ENCODE measurements at places on chromosomes 2 and 18.

DNA sequence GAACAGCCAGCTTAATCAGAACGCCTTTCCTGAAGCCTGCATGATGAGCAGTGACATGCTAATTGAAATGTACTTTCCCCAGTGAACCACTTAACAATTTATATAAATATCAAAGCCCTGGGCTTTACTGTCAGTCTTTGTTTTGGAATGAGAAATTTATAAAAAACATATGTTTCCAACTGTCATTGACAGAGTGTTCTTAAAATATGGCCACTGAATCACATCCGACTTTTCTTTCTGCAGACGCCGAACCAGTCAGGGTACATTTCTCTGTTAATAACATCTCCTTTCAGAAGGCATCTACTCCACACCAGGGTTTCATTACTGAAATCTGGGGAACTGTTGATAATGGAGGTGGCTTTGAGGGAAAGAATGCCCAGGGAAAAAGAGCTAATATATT lies 343.7 kb downstream of the INSIG2 start:
- DNase-seq, result peak; percentile 71

- DNase-seq, result no peak
Measured at GRCh38 chr2:40169430-40169829, 282.5 kb downstream of the SLC8A1 start.

GRCh38 chr18:41347057-41347456 lies 608.0 kb upstream of the PIK3C3 start:
- DNase-seq, result peak; percentile 58

- no peak for DNase-seq
Measured at GRCh38 chr2:59077026-59077725, 836.1 kb upstream of the FANCL start.

DNA sequence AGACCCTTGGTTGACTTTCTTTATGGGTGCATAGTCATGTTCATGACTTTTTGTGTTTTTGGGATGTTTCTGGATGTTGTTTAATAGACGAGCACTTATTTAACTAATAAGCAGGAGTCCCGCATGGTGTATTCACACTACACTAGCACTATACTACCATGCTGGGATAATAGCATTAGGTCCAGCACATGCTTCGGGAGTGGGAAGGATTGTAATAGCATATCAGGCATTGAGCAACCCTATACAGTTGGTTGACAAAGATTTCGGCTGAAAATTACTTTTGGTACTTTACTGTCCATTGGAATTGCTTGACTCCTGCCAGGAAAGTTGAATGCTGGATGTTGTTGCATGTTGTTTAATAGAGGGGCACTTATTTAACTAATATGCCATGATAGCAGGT lies 2.8 kb downstream of the SH3RF3 start:
- no peak for DNase-seq

DNA sequence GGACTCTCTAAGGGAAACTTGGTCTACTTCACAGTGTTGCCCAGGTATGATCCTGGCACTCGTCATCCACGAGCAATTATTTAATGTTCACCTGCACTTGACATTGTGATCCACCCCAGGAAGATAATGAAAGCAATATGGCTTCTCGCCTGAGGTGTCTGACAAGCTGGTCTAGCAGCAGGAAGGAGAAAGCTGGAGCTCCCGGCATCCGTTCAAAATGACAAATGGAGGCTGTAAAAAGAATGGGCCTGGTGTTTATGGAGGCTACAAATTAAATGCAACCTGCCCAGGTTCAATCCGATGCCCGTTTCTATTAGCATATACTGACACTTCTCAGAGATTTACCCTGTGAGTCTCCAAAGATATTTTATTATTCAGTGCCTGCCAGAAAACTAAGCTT lies 317.6 kb downstream of the CTNNA2 start:
- no peak for DNase-seq

- peak; percentile 33 for DNase-seq
Measured at GRCh38 chr2:231530099-231531011, at the start of gene NMUR1. Gene NMUR1 (minus strand): TSS chr2:231530445. CDS start chr2:231530361, 84 bp downstream.

GRCh38 chr2:228774548-228774947 lies 496.5 kb downstream of the PID1 start:
- DNase-seq, result no peak

DNA sequence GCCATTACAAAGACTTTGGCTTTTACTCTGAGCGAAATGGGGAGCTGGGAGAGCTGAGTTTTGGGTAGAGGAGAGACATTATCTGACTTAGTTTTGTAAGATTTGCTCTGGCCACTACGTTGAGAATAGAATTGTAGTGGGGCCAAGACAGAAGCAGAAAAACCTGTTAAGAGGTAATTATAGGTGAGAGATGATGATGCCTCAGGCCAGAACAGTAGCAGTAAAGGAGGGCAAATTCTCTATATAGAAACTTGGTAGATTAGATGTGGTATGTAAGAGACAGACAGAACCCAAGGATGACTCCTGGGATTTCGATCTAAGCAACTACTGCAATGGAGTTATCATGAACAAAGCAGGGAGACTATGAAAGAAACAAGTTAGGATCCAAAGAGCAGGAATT lies 17.4 kb upstream of the CREB1 start:
- DNase-seq, result no peak

DNA sequence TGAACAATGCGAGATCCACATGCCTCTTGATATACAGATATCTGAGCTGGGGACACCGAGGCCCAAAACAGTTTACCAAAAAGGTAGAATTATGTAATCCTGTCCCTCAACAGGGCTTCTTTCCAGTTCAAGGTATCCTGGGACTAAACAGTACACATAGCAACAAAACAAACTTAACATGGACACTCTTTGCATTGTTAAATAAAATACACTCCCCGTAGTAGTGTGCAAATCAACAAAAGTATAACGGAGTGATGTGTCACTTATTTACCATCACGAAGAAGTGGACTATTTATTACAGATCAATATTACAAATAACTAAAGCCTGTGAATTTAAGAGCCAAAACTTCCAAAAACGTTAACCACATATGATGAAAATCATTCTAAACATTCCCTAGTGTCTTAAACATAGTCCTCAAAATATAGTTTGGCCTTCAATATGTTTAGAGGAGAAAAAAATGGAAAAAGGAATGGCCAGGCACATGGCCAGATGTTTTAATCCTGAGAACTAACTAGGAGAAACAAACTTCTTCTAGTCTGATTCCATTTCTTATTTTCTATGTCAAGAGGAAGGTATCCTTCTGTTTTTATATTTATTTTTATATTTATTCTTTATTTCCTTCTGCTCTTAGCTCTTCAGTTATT lies 377.5 kb downstream of the OSR1 start:
- DNase-seq, result peak; percentile 30

DNA sequence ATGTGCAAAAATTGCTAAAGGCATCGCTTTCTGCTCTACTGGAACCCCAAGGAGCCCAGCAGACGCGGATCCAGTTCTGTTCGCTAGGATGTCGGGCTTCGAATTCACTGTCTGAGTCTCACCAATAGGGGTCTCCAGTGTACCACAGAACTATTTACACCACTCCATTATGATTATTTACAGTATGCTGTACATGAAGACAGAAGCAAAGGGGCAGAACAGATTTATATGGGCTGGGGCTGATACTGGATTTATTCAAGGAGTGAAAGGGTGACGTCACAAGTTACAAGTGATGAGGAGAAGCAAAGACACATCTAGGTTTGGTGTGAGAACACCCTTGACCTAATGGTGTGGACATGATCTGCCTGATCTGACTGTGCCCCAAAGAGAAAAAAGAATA lies 185.3 kb upstream of the ATP5MC3 start:
- DNase-seq, result peak; percentile 54

Measured in fibroblast of skin of scalp (primary cell).